ENCODE measurements at places on chromosomes 16 and 17.

DNA sequence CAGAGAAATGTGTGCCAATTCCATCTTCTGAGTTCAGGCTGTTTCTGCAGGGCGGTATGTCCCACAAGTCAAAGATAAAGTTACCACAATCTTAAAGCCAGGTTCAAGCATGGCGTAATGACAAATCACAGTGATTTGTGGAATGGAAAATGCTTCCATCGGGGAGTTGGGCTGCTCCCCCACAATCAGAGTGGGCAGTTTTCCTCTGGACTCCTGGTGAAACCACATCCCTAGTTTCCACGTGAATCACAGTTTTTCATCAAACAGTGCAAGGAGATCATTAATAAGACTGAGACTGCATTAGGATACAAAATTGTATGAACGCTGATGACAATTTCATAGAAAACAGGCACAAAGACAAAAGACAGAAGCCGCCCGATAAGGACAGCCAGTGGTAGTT lies 3.6 kb downstream of the LITAF start:
- DNase-seq, result no peak

- DNase-seq, result no peak
These were observed 20.6 kb upstream of the MAPT start for GRCh38 chr17:45873728-45874127.

DNA sequence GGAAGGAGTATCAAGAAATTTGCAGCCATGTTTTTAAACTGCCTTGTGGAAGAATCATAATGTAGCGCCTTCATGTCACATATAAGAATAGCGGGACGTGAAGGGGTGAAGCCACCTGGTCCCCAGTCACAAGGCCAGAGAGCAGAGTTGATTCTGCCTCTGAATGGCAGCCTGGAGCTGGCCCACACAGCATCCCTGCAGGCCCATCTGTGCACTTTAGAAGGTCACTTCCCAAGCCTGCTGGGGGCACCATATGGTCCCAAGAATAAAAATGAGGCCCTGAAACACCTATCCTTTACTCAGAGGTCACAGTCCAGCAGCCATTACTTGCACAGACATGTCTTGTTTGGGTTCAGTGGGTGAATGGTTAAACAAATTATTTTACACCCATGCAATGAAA lies 15.0 kb downstream of the CD300E start:
- no peak for DNase-seq

DNA sequence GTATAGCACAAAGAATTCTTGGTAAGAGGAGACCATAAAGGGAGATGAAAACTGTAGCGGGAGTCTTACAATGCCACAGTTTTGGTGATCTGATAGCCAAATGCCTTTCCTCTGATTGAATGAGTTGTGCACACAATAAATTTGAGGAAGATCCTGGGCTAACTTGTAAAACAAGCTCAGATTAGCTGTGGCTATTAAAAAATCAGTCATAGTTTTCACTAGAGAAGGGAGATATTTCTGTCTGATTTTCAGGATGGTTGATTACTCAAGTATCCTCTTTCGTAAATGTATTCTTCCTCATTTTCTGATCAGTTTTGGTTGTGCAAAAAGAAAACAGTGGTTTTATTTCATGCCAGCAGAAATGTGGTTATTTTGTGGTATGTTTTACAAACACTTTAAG lies 9.1 kb upstream of the METTL9 start:
- no peak for DNase-seq

GRCh38 chr17:77487677-77488530 lies 347.1 kb downstream of the SEC14L1 start:
- DNase-seq, result no peak

DNA sequence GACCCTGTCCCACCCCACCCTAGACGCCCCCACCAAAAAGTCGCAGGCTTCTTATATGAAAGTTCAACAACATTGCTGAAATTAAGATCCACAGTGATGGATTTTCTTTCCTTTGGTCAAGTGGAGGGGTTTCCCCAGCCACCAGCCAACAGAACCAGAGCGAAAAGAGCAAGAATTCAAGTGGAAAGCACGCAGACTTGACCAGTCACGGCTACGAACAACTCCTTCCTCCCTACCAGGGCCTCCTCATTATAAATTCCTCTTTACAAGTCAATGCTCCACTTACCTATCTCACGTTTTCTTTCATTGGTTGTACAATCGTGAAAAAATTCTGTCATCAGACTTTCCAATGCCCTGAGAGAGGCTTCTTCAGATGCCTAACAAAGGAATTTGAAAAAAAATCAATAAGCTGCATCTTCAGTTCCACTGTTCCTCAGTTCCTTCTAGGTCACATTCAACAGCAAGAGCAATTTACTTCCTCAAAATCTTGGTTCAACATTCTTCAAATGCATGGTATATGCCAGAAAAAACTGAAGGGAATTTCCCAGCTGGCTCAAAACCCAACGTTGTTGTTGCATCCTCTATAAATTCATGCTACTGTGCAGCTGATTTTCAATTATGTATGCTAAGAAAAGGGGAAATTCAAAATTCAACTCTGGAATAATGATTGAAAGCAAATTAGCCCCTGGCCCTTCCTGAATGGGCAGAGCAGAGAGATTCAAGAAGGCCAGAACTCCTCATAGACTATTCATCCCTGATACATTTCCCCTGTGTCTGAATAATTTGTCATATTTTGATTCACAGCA lies 30.9 kb downstream of the XPO6 start:
- no peak for DNase-seq

- DNase-seq, result no peak
These were observed 51.6 kb upstream of the LYRM9 start for GRCh38 chr17:27944546-27945332.

DNA sequence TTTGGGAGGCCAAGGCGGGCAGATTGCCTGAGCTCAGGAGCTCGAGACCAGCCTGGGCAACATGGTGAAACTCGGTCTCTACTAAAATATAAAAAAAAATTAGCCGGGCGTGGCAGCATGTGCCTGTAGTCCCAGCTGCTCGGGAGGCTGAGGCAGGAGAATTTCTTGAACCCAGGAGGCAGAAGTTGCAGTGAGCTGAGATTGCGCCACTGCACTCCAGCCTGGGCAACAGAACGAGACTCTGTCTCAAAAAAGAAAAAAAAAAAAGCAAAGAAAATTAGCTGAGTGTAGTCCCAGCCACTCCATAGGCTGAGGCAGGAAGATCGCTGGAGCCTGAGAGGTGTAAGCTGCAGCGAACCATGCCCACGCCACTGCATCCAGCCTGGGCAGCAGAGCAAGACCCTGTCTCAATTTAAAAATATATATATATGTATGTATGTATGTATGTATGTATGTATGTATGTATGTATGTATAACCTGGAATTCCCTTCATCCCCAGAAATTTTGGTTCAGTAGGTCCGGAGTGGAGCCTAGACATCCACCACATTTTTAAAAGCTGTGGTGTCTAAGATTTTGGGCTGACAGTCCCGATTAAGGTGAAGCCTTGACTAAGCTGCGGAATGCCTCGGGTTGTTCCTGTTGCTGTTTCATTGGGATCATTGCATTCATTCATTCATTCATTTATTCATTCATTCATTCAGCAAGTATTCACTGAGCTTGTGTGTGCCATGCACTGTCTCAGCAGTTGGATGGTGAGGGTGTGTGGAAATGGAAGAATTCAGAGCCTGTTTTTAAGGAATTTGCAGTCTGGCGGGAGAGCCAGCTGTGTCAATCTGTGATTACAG lies 25.9 kb downstream of the TMEM94 start:
- no peak for DNase-seq

- DNase-seq, result no peak
These were observed 80.5 kb upstream of the CLEC18B start for GRCh38 chr16:74501484-74502478.

- DNase-seq, result no peak
These were observed 3.7 kb downstream of the PRSS8 start for GRCh38 chr16:31131841-31132271.

GRCh38 chr16:19245326-19245925 lies 40.1 kb upstream of the CLEC19A start:
- DNase-seq, result no peak

DNA sequence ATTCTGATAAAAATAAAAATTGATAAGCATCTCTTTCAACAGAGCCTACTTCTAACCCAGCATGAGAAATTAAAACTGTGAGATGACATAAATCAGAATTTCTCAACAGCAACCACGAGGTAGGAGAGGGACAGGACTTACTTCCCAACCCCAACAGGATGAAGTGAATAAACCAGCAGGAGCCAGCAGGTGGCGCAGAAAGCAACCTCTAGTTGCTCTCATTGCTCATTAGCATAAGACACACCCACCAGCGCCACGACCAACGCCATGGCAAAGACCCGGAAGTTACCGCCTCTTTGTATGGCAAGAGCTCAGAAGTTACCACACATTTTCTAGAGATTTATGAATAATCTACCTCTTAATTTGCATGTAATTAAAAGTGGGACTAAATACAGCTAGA lies 189.4 kb upstream of the CDH8 start:
- DNase-seq, result peak; percentile 63

GRCh38 chr17:74882517-74883240 lies 9.9 kb upstream of the FDXR start:
- no peak for DNase-seq

- DNase-seq, result no peak
These were observed 19.9 kb downstream of the ZNF200 start for GRCh38 chr16:3214904-3215600.

- no peak for DNase-seq
These were observed 6.1 kb upstream of the PRSS8 start for GRCh38 chr16:31141489-31142108.

GRCh38 chr17:1012823-1013728 lies 16.1 kb downstream of the TIMM22 start:
- no peak for DNase-seq

GRCh38 chr17:77189148-77189547 lies 48.4 kb downstream of the SEC14L1 start:
- no peak for DNase-seq

- no peak for DNase-seq
These were observed 80.9 kb downstream of the PARN start for GRCh38 chr16:14548933-14549788.

- no peak for DNase-seq
These were observed 232.1 kb downstream of the STX8 start for GRCh38 chr17:9343516-9343915.

- DNase-seq, result no peak
These were observed 694.4 kb downstream of the MAF start for GRCh38 chr16:78906135-78906534.

DNA sequence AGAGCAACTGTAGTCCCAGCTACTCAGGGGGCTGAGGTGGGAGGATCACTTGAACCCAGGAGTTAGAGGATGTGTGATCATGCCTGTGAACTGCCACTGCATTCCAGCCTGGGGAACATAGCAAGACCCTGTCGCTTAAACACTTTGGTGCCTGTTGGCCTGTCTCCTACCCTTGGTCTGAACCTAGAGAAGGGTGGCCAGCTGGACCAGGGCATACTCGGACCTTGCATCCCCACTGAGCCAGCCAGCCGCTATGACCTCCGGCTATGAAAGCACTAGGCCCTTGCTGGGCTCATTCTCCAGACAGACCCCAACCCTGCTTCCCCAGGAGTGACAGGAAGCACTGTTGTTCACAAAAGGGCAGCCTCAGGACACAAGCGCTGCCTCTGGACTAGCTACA lies 4.6 kb downstream of the IFT20 start:
- DNase-seq, result no peak

GRCh38 chr16:57434003-57434402 lies 13.2 kb downstream of the CIAPIN1 start:
- DNase-seq, result no peak

GRCh38 chr17:42928714-42929496 lies 28.3 kb downstream of the G6PC1 start:
- no peak for DNase-seq

DNA sequence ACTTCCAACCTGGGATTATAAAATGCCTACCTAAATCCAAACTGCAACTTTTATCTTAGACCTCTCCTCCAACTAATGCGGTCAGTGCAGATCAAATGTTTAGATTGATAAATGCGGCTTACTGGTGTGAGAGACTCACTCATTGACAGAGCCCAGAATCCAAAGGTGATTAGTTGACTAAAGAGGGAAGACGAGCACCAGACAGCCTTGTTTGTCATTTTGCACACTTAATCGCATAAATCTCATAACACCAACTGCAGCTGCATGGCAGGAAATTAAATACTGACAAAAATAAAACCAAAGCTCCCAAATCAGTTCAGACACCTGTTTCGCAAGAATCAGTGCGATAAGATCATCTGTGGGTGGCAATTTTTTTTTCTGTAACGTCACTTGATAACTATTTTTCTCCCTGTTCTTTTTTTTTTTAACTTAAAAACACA lies 35.9 kb downstream of the NACA2 start:
- DNase-seq, result no peak

DNA sequence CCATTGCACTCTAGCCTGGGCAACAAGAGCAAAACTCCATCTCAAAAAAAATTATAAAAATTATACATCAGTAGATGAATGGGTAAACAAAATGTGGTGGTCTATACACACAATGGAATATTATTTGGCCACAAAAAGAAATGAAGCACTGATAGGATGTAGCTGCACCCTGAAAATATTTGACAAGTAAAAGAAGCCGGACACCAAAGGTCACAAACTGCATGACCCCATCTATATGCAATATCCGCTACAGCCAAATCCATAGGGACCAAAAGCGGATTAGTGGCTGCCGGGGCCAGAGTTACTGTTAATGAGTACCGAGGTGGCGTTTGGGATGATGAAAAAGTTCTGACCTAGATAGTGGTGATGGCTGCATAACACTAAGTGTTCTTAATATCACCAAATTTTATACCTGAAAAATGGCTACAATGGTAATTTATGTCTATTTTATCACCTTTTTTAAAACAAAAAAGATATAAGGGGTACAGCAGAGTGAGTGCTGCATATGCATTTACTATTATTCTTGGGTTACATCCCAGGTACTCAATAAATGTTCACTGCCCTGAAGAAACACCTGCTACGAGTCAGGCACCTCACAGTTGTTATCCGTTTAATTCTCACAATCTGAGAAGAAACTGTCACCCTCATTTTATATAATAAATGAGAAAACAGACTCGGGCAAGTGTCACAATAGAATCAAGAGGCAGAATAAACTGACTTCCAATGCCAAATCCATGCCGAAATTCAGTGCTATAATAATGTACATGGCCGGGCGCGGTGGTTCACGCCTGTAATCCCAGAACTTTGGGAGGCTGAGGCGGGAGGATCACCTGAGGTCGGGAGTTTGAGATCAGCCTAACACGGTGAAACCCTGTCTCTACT lies 807 bp upstream of the HBQ1 start:
- DNase-seq, result no peak

- peak; percentile 26 for DNase-seq
These were observed 72.9 kb downstream of the METRNL start for GRCh38 chr17:83152227-83152744.
